M059J (cell line): ENCODE measurements at places on chromosomes 7 and 10.

- DNase-seq, result no peak
These were observed 10.4 kb upstream of the TARP start for GRCh38 chr7:38283809-38284208.

DNA sequence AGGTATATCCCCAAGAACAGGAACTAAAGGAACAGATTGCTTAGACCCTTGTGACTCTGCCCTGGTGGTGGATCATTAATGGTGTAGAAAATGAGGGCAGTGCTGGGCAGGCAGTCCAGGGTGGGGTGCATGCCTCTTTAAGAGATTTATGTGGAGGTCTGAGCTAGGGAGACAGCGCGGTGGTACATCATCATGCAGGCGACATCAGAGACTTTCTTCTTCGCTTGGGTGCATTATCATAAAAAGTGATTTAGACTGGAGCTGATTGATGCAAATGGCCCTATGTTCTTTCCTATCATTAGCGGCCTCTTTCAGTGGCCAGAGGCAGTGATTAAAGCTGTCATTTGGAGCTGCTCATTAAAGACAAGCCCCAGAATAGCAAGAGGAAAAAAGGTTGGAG lies 519.1 kb upstream of the GALNT17 start:
- no peak for DNase-seq

- peak; percentile 23 for DNase-seq
These were observed 38.4 kb upstream of the PLXNA4 start for GRCh38 chr7:132614428-132615318.

GRCh38 chr10:130904676-130905075 lies 406.8 kb downstream of the TCERG1L start:
- DNase-seq, result no peak

- DNase-seq, result no peak
These were observed 457.8 kb upstream of the NFE2L3 start for GRCh38 chr7:25694211-25694610.

GRCh38 chr7:129168231-129169021 lies 20.0 kb upstream of the SMO start:
- DNase-seq, result no peak

- DNase-seq, result no peak
These were observed 2.2 kb downstream of the EGFR start for GRCh38 chr7:55021053-55021452.

GRCh38 chr10:100021322-100021721 lies 11.6 kb upstream of the DNMBP start:
- DNase-seq, result no peak

GRCh38 chr10:51106311-51106945 lies 32.1 kb downstream of the PRKG1 start:
- DNase-seq, result no peak

GRCh38 chr7:130441408-130441869 lies 623 bp upstream of the CEP41 start:
- DNase-seq, result peak; percentile 74

DNA sequence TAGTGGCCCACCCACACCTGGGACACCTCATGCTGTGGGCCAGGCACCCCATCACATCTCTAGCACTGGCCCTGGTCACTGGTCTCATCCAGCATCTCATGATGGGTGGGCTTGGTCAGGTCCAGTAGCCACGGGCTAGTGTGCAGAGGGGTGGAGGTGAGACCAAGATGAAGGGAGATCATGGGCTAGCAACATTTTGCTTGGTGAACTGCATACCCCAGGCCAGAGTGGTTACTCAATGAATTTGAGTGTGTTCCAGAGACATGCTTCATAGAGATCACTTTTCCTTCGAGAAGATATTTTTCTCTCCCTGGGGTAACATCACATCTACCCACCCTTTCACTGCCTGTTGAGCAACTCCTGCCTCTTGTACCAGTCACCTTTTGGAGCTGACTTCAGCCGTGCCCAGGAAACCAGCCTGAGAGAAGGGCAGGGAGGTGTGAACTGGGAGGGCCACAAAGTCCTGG lies 44.2 kb downstream of the MINDY4 start:
- no peak for DNase-seq

DNA sequence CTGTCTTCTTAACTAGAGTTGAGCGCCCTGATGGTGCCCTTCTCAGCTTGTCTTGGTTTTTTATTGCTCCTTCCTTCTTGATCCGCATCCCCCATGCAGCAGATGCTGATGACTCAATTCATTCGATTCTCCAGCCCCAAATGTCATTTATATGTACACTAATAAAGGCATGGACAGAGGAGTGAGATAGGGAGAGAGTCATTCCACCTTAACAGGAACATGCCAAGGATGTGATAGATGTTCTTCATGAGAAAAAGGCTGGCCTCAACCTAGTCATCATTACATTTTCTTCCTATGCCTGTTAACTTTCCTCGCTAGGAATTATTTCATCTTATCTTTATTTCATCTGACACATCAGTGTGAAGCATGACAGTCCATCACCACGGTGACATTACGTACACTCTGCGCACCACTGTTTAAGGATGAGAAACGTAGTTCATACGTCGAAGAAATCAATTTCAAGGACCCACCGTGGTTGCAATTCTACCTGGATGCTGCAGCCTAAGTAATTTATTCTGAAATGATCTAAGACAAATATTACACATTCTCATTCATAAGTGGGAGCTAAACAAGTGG lies 150.3 kb upstream of the FAM171A1 start:
- no peak for DNase-seq

DNA sequence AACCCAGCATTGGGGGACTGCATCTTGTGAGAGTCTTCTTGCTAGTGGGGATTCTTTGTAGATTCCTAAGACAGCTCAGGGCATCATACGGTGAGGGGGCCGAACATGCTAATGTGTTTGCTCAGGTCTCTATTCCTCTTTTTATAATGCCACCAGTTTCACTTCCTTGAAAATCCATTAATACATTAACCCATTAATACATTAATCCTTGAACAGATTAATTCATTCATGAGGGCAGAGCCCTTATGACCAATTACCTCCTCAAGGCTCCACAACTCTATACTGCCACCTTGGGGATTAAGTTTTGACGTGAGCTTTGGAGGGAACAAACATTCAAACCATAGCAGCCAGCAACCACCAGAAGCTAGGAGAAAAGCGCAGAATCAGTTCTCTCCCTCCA lies 67.2 kb upstream of the POT1 start:
- DNase-seq, result peak; percentile 54

DNA sequence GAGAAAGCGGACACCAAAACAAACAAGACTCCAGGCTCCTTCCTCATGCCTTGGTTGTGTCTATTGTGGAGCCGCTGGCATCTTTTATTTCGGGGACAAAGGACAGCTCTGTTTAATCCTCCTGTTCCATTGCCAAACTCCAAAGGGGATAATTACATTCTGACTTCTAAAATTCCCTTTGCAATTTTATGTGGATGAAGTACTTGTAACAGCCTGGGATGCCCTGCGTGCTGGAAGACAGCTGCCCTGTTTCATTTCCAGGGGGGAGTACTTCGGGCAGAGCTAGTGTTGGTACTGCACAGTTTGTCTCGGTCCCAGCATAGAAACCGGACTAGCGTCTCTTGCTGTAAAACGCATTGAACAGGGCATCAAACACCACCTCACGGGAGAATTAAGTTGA lies 90.9 kb downstream of the BAMBI start:
- DNase-seq, result no peak

DNA sequence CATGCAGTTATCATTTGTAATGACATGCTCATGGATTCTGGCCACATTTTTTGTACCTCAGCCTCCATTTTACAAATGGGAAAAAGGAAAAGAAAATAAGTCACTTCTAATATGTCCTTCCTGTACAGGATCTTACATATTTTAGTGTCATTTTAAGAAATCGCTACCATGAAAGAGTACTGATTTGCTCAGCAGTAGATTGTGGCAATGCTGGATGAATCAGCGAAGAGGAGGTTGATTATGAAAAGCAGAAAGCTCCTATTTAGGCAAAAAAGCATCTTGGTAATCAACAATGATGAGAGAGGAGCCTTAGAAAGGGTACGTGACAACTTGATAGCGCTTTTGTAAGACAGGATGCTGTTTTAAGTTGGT lies 522.9 kb downstream of the PARD3 start:
- no peak for DNase-seq

GRCh38 chr10:98664329-98665042 lies 217.8 kb upstream of the HPS1 start:
- DNase-seq, result peak; percentile 5

- DNase-seq, result no peak
These were observed 43.7 kb upstream of the NXPH1 start for GRCh38 chr7:8389593-8390261.

GRCh38 chr7:103115771-103116170 lies 33.1 kb downstream of the NAPEPLD start:
- no peak for DNase-seq

DNA sequence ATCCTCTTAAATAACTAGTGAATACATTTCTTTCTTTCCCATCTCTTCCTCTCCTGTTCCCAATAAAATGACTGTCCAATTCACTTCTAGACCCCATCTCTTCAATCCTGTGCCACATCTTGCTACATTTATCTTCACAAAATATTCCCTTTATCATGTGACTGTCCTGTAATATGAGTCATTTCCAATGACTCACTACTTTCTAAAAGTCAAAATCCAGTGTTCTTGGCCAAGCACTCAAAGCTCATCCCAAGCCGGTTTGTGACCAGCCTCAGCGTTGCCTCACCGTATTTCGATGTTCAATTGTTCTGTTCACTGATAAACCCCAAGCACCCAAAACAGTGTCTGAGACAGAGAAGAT lies 104.7 kb downstream of the PARD3 start:
- peak; percentile 64 for DNase-seq

GRCh38 chr10:10044922-10045764 lies 972.5 kb upstream of the CELF2 start:
- no peak for DNase-seq

DNA sequence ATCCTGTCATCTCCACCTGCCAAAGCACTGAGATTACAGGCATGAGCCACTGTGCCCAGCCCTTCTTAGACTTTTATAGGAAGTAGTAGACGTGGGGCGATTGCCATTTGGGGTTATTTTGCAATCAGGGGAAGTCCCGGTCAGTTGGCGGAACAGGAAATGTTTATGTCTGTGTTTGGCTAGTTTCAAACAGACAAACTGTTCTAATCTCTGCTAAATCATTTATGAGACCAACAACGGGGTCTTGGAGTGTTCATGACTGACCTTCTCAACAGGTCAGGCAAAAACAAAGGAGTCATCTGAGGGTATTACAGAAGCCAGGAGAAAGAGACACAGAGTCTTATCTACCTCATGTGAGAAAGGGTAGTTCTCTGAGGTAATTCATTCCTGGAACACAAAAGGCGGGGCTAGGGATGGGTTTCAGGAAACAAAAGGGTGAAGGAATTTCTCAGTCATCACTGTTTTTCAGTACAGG lies 6.6 kb upstream of the TPK1 start:
- peak; percentile 37 for DNase-seq

- no peak for DNase-seq
These were observed 139.9 kb upstream of the ADCY1 start for GRCh38 chr7:45434167-45434784.

DNA sequence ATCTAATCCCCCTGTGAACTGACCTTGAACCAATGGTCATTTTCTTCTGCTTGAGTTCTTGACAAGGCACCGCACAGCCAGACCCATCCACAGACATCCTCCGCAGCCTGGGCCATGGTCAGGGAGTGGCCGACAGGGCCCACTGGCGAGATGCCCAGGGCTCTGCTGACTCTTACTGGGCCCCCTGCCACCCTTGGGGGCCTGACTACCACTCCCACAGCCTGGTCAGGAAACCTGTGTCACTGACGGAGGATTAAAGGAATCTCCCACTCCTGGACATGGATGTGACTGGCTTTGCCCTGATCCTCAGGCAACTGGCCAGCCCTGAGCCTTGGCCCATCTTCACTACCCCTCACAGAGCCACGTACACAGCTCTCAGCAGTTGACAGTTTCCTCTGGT lies 50.4 kb upstream of the ENO4 start:
- DNase-seq, result no peak

- DNase-seq, result peak; percentile 35
These were observed 110.8 kb downstream of the JAZF1 start for GRCh38 chr7:28069807-28070206.

DNA sequence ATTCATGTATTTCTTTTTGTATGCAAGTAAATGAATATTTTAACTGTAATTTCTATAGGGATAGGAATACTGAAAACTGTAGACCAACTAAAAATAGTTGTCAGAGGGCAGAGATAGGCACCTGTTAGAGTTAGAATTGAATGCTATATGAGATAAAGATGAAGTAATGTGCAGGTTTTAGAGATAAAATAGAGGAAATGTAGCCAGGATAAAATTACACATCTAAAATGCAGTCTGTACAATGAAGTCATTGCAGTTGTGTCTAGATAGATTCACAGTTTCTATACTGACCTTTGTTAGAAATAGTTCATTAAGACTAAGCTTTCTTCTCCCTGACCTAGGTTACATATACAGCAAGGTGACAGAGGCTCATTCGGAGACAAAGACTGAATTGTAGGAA lies 46.2 kb downstream of the SMNDC1 start:
- DNase-seq, result no peak

DNA sequence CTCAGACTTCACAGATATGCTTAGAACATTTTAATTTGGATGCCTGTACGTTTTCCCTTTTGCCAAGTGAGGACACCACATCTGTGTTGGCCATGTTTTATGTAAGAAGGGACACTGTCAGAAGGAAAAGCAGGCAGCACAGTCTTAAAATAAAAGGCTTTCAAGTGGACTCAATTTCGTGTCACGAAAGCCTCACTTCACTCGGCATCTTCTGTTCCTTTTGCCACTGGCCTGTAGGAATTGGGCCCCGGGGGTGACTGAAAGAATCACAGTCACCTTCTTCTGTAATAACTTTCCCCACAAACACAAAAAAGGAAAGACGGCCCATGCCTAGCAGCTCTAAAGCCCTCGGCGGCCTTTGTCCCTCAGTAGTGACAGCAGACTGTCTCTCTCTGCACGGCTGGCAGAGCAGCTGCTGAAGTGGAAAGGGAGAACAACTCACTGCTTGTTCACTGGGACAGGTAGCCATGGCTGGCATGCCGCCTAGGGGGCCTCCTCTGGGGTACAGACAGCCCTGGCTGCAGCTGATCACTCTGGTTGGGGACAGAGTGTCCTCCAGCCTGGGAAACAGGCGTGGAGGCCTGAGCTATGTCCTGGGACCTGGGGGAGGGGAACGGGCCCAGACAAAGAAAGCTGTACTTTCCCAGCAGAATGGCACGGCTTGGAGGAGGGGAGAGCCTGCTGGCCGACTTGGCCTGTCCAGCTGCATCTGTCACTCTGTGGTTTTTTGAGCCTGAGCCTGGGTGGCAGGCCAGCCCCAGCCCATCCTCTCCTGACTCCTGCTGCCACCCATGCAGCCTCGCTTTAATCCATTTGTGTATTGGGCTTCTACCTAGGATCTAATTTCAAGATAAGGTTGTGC lies 4.4 kb downstream of the RASSF4 start:
- DNase-seq, result peak; percentile 65

GRCh38 chr10:129764901-129765663 lies 199.0 kb downstream of the EBF3 start:
- DNase-seq, result no peak

- DNase-seq, result no peak
These were observed 4.4 kb downstream of the FUOM start for GRCh38 chr10:133353202-133353959.

- DNase-seq, result no peak
These were observed 26.5 kb downstream of the BTRC start for GRCh38 chr10:101380353-101381017.

DNA sequence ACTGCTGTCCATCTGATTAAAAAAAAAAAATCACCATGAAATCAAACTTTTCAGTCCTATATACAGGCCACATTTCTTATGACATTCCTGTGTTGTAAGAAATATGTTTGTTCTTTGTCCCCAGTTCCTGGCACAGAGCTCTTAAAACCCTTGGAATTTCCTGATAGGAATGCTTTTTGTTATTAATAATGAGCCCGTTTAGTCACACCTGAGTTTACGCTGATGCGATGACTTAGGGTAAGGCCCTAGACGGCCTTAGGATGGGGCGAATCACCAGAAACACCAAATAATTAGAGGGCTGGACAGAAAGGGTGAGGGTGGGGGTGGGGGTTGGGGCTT lies 17.5 kb downstream of the TSPAN15 start:
- DNase-seq, result peak; percentile 58
